ENCODE measurements at places on chromosomes 3 and 15.

DNA sequence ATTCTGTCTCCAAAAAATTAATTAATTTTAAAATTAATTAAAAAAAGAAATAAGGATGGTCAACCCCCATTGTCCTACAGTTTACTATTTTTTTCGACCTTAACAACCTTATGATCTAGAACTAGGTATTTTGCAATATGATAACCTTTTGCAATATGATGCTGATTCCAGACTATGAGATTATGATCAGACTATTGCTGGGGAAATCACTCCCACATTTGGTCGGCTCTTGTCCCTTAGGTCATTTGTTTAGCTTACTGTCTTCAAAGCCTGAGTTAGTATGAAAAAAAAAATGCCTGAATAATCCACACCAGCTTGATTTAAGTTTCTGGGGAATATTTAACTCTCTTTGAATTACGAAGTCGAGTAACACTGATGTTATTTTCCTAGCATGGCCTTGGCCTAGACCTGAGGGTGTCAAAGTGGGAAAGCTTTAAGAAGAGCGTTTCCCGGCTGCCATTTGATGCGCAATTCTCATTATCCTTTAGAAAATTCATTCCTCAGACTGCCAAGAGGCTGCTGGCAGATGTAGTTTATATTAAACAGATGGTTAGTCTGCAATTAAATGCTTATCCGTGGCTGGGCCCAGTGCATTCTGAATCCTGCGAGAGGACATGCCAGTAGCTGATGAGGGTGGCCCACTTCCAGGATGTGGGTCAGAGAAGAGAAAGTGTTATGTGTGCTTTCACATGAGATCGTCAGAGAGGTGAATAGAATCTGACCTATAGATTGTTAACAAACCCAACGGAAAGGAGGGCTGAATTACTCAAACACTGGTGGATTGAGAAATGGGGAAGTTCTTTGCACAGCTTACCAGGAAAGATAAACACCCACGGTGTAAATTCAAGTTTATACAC lies 496.0 kb upstream of the THBS1 start:
- DNase-seq = no peak

- peak; percentile 22 for DNase-seq
These were observed 95.8 kb downstream of the P3H2 start for GRCh38 chr3:190024912-190025311.

GRCh38 chr15:93491291-93491690 lies 402.3 kb upstream of the RGMA start:
- no peak for DNase-seq

DNA sequence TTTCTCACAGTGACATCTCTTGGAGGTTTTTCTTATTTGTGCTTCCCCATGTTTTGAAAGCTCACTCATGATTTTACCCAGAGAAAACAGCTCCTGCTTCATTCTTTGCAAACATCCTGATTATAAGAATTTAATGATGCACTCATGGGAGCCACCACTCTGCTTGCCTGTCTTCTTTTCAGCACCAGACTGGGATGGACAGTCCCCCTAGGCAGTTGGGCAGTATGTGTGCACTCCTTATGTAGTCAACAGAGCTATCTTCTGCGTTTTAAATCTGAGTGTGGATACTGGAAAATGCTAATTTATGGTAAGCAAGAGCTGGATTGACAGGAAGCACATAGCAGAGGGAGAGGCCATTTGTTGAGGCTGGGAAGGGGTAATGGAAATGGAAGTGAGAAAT lies 276.1 kb downstream of the AGBL1 start:
- DNase-seq = no peak

GRCh38 chr3:104198131-104198530 lies 1168.6 kb upstream of the ALCAM start:
- no peak for DNase-seq

- no peak for DNase-seq
These were observed 19.0 kb downstream of the SYNM start for GRCh38 chr15:99123713-99124451.

DNA sequence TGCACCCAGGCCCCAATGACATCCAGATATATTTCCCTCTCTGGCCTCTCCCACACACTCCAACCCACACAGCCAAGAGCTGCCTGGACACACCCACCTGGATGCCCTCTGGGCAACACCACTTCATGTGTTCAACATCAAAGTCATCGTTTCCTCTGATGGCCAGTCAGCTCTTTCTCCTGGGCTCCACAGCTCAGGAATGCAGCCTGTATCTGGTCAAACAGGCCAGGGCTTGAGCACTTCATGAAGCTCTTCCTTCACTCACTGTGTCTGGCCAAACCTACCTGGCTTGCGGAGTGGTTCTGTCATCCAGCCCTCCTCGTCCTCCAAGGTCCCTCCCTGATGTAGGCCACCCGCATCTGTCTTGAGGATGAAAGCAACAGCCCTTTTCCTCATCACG lies 35.8 kb upstream of the SLC6A11 start:
- DNase-seq = no peak

DNA sequence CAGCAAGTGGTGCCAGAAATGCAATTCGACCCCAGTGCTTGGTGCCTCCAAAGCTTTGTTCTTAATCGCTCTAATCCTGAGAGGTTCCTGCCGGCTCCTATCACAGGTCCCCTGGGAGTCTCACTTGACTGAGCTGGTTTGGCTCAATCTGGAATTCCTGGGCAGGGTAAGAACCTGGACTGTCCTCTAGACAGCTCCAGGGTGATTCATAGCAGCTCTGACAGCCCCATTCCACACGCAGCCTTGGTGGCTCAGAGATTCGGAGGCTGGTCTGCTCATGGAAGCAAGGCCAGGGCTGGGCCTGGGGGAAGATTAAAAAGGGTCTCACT lies 37.9 kb downstream of the MYO5C start:
- DNase-seq = no peak

DNA sequence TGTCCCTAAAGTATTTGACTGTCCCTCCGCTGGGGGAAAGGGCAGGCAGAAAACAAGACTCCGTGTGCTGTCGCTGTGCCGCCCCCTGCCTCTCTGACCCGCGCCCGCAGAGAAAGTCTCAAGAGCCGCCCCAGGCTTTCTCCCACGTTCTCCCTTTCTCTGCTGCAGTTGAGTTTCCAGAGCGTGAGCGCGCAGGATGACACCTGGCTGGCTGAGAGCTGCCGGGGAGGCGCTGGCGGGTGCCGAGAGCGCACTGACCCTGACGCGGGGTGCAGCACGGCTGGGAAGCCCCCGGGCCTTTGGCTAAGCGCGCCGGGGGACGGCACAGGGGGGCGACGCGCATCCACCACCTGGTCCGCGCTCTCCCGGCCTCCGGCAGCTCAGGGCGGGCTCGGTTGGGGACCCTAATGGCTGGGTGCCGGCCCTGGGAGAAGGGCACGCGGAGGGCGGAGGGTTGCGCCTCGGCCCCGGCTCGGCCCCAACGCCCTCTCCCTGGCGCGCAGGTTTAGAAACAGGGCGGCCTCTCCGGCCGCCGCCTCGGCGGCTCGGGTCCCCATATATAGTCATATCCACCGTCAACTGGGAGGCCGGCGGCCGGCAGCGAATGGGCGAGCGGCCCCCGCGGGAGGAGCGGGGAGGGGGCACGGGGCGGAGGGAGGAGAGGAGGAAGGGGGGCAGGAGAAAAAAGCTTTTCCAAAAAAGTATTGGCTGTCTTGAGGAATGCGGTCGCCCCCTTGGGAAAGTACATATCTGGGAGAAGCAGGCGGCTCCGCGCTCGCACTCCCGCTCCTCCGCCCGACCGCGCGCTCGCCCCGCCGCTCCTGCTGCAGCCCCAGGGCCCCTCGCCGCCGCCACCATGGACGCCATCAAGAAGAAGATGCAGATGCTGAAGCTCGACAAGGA lies at the start of gene TPM1:
Gene TPM1 (plus strand): TSS at position 774 of the 903 bp plus-strand sequence. CDS start 83 bp downstream, at position 857.
- peak; percentile 45 for DNase-seq

DNA sequence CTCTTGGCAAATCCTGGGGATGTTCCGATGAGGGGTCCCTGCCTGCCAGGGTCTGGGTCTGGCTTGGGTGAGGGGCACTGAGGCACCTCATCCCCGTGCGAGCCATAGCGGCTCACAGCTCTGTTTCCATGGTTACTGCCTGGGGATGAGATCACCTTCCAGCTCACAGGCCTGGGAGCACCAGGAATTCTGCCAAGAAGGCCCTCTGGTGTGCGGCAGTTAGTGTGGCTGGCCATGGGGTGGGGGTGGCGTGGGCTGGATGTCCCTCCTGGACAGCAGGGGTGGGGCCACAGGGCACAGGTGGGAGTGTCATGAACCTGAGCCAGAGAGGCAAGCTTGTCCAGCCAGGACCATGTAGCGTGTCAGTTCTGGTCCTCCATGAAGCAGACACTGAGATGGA lies 22.1 kb upstream of the PRR23E start:
- no peak for DNase-seq
